Inflammatory macrophage treated with lipopolysaccharide for 4 hours (primary cell): ENCODE measurements at places on chromosomes 2 and 18.
A peak's percentile ranks its signal among the peaks of the same experiment; 100 is the strongest.

DNA sequence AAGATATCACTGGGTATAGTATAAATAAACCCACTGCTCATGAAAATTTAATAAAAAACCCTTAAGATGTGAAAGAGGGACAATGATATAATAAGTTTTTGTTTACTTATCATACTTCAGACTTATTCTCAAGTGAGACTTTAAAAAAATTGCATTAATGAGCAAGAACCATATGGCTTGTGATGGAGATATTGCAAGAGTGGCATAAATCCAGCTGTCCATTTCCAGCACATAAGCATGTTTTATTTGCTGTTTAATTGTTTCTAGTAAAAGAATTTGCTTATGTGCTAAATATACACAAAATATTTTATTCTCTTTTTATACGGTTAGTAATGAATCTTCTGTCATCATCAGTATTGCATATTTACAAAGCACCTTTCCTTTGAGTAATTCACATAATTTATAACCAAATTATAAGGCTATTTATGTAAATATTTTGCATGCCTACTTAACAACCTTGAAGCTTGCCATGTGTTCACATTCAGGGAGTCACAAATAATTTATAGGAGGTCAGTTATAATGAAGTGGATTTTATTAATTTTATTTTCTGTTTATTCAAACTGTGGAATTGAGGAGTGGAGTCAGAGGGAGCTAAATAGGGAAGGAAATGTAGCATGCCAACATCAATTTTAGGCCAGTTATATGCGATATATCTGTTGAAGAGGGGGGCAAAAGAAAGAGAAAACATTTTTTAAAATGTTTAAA lies 318.5 kb upstream of the CWC22 start:
- no peak for DNase-seq

GRCh38 chr2:177161741-177162460 lies 50.7 kb upstream of the HNRNPA3 start:
- peak; percentile 38 for DNase-seq

DNA sequence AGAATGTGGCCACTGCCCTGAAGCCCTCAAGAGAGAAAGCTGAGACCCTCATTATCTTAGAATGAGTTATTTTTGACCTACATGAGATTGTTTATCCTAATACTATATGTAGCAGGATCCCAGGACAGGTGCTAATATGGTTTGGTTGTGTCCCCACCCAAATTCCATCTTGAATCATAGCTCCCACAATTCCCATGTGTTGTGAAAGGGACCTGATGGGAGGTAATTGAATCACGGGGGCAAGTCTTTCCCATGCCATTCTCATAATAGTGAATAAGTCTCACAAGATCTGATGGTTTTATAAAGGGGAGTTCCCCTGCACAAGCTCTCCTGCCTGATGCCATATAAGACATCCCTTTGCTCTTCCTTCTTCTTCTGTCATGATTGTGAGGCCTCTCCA lies 76.8 kb downstream of the CCBE1 start:
- DNase-seq, result no peak

GRCh38 chr2:76870011-76870410 lies 652.2 kb downstream of the LRRTM4 start:
- no peak for DNase-seq

- DNase-seq, result no peak
Observed at GRCh38 chr2:24871852-24872333, 48.1 kb downstream of the ADCY3 start.

- peak; percentile 55 for DNase-seq
Observed at GRCh38 chr2:231300020-231300721, 95.3 kb upstream of the B3GNT7 start.

GRCh38 chr18:23583071-23583865 lies 3.0 kb downstream of the NPC1 start:
- DNase-seq, result no peak

GRCh38 chr18:8634508-8634907 lies 25.3 kb downstream of the RAB12 start:
- no peak for DNase-seq

DNA sequence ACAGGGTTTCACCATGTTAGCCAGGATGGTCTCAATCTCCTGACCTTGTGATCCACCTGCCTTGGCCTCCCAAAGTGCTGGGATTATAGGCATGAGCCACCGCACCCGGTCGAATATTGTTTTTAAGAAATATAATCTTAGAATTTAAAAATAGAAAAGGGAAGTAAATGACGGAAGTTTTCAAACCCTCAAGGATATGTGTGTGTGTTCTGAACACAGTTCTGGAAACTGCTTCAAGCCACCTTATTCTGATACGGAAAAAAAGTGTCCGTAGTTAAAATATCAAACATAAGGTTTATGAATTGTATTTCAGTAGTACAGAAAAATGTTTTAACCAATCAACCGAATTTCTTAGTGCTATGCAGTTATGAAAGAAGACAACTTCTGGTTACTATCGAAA lies 115.9 kb downstream of the UPP2 start:
- peak; percentile 15 for DNase-seq

DNA sequence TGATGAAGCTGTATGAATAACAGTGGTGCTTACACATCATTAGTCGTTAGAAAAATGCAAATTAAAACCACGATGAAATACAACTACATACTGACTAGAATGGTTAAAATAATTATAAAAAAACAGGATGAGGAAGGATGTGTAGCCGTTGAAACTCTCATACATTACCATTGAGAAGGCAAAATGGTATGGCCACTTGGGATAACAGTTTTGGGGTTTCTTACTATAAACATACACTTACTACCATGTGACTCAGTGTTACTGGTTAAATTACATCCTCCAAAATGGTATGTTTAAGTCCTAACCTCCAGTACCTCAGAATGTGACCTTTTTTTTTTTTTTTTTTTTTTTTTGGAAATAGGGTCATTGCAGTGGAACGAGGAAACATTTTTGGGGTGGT lies 58.4 kb downstream of the UBE2E3 start:
- DNase-seq, result no peak

DNA sequence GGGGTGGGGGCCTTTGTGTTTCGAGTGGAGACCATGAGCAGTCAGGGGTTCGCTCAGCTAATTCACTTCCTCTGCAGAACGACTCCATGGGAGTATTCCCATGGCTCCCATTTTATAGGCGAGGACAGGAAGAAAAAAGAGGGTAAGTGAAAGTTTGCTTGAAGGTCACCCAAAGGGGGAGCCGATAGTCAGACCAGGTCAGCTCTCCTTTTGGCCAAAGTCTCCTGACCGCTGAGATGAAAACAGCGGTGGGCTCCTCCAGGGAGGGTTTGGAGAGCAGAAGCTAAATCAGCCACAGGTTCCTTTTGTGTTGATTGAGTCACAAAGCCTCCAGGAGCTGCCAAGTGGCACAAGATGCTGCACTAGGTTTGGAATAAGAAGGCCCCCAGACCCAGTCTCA lies 34.1 kb upstream of the CTAGE1 start:
- DNase-seq, result no peak
